ENCODE measurements at places on chromosomes 6 and 20. TPM values are rescaled to one million over a fixed set of nuclear protein-coding genes. Genes with fewer than 3 reads are reported as not detected.

Gene MRPS18A
- 28.9 TPM for total RNA-seq

Gene C6orf120
- 30.8 TPM for total RNA-seq

Gene OTOR
- not detected for total RNA-seq

Gene CRISP2
- total RNA-seq, result not detected

Gene IFT52
- 18.6 TPM for total RNA-seq

Gene TENT5A
- total RNA-seq, result 7.4 TPM

DNA sequence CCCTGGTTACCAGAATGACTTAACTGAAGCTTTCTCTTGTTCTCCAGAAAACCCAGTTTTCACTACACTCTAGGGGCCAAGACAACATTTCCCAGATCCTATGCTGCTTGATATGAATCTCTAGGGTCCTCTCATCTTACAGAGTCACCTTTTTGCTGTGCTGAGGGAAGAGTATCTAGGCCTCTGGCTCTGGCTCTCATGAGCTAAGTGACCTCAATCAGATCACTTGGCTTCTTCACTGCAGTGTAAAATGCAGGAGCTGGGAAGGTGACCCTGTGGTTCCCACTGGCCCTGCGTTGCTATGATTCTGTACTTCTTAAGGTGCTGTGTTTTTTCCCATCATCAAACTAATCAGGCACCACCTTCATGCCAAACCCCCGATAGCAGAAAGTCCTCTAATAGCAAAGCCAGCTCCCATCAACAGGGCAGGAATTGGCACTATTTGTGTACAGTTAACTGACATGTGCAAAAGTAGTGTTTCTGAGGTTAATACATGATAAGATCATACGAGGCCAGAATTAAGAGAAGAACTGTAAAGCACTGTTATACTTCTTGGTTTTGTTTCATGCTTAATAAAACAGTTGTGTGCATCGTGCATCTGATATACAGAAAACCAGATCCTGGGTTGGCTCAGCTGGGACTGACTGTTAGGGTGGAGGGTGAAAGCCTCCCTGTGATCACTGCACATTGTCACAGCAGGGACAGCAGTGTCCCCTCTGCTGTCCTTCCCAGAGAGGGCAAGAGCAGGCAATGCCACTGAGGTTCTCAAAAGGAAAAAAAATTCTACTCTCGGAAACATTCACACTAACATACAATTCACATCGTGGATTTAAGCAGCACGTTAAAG is 46.7 kb downstream of the CNKSR3 start:
- H3K4me1 ChIP-seq, result no peaks in the 10 kb centered on the region
- no peaks in the 10 kb centered on the region for H3K27me3 ChIP-seq
- DNase-seq, result no peak
- H3K4me3 ChIP-seq, result no peak overlapping the region

DNA sequence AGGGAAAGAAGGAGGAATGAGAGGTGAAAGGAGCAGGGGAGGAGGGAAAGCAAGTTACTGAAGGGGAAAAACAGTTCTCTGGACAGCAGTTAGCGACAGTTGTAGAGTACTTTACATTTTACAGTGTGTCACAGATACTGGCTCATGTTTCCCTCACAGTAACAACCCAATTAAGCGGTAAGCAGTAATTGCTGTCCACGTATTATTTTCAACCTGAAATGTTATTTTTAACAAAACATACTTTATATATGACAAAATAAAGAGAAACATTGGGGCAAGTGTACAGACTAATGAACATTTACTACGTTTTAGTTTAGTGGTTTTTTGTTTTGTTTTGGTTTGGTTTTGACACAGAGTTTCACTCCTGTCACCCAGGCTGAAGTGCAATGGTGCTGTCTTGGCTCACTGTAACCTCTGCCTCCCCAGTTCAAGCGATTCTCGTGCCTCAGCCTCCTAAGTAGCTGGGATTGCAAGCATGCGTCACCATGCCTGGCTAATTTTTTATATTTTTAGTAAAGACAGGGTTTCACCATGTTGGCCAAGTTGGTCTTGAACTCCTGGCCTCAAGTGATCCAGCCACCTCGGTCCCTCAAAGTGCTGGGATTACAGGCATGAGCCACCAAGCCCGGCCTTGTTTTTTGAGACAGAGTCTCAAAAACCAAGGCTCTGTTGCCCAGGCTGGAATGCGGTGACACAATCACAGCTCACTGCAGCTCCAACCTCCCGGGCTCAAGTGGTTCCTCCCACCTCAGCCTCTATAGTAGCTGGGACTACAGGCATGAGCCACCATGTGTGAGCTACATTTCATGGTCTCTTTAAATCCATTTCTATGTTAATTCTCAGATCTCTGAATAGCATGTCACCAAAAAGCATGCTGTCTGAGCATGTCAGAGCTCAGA is 22.6 kb upstream of the BTN3A2 start:
- H3K36me3 ChIP-seq, result no peaks in the 10 kb centered on the region
- peaks cover 6% of the 10 kb centered on the region for H3K4me1 ChIP-seq
- peak overlapping the region; percentile 72 for H3K4me3 ChIP-seq
- H3K27ac ChIP-seq, result peak overlapping the region; percentile 88
- H3K27me3 ChIP-seq, result no peaks in the 10 kb centered on the region
- DNase-seq, result no peak

- H3K4me1 ChIP-seq, result no peaks in the 10 kb centered on the region
- H3K27ac ChIP-seq, result no peak overlapping the region
- H3K36me3 ChIP-seq, result no peaks in the 10 kb centered on the region
- no peaks in the 10 kb centered on the region for H3K27me3 ChIP-seq
These were observed 123.5 kb downstream of the GRM4 start for GRCh38 chr6:34022250-34022872.

DNA sequence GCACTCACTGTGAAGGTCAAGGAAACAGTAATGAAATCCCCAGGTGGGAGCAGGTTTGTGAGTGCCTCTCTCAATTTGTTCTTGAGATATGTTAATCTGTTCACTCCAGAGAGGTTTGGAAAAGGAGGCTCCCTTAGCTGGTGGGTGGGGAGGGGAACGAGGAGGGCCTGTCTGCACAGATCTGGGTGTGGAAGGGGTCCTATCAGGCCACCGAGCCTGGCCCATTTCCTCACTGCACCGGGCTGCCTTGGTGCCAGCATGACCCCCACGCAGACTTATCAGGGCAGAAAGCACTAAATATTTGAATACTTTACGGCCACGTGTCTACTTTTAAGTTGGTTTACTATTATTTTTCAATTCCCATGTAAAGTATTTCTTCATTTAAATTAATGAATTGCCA is 8.3 kb downstream of the AGPAT4 start:
- peaks cover 3% of the 10 kb centered on the region for H3K4me1 ChIP-seq
- H3K27me3 ChIP-seq, result no peaks in the 10 kb centered on the region
- H3K27ac ChIP-seq, result no peak overlapping the region

- DNase-seq, result no peak
- H3K27me3 ChIP-seq, result no peaks in the 10 kb centered on the region
- H3K4me1 ChIP-seq, result peaks cover 62% of the 10 kb centered on the region
- H3K36me3 ChIP-seq, result peaks cover 43% of the 10 kb centered on the region
These were observed 125.5 kb downstream of the THEMIS start for GRCh38 chr6:127775371-127775770.

GRCh38 chr6:148848915-148849314 is 102.1 kb downstream of the UST start:
- DNase-seq, result no peak
- peaks cover 1% of the 10 kb centered on the region for H3K4me1 ChIP-seq
- H3K36me3 ChIP-seq, result no peaks in the 10 kb centered on the region
- no peak overlapping the region for H3K4me3 ChIP-seq
- H3K27ac ChIP-seq, result no peak overlapping the region

DNA sequence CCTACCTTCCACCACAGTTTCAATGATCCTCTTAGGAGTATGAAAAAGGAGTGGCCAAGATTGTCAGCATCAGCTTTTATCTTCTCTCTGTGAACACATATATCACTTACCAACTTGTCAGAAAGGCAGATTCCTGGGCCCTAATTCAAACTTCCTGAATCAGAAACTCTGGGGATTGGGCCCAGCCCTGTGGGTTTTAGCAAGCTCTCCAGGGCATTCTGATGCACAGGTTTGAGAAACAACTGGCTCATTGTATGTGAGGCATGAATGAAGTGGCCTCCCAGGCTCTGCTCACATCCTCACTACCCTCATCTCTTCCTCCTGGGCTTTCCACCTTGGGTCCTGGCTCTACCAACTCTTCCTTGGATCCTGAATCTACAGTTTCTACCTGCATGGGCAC is 13.2 kb upstream of the THBD start:
- no peak for DNase-seq
- H3K27me3 ChIP-seq, result peaks cover under 1% of the 10 kb centered on the region
- no peaks in the 10 kb centered on the region for H3K4me1 ChIP-seq

DNA sequence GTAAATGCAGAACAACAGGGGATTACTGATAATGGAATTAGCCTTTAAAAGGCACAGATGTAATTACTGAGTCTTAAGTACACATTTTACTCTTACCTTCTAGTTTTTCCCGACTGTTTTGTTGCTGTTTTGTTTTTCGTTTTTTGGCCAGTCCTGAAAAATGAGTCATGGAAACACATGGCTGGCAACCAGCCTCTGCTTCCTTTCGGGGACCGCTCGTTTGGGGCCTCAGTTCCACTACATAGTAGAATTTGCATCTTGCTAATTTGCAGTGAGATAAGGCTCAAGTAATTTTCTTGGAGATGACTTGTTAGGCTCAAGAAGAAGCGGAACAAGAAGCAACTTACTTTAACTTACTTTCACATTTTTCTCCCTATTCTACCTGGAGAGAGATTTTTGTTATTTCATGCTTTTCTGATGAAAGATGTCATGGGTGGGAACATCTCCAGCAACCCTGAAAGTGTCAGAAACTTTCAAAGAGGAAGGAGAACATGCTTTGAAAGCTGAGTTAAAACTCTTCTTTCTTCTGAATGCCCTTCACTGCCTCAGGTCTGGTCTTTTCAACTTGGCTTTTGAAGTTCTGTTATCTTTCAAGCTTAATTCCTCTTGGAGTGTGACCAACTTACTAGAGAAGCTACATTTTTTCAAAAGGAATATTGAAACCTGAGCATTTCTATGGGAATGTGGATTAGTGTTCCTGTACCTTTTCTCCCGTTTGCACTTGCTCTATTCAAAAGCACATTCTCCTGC is 71.5 kb upstream of the HDAC2 start:
- no peak for DNase-seq
- no peak overlapping the region for H3K27ac ChIP-seq
- no peaks in the 10 kb centered on the region for H3K4me1 ChIP-seq

- H3K4me1 ChIP-seq, result peaks cover 7% of the 10 kb centered on the region
- H3K4me3 ChIP-seq, result no peak overlapping the region
- DNase-seq, result no peak
- H3K27ac ChIP-seq, result no peak overlapping the region
These were observed 8.2 kb downstream of the RTN4IP1 start for GRCh38 chr6:106620931-106621672.

GRCh38 chr6:129852257-129852858 is 8.8 kb downstream of the TMEM244 start:
- no peaks in the 10 kb centered on the region for H3K4me1 ChIP-seq
- DNase-seq, result no peak
- H3K36me3 ChIP-seq, result no peaks in the 10 kb centered on the region
- peaks cover 2% of the 10 kb centered on the region for H3K27me3 ChIP-seq
- no peak overlapping the region for H3K4me3 ChIP-seq
- H3K27ac ChIP-seq, result no peak overlapping the region

DNA sequence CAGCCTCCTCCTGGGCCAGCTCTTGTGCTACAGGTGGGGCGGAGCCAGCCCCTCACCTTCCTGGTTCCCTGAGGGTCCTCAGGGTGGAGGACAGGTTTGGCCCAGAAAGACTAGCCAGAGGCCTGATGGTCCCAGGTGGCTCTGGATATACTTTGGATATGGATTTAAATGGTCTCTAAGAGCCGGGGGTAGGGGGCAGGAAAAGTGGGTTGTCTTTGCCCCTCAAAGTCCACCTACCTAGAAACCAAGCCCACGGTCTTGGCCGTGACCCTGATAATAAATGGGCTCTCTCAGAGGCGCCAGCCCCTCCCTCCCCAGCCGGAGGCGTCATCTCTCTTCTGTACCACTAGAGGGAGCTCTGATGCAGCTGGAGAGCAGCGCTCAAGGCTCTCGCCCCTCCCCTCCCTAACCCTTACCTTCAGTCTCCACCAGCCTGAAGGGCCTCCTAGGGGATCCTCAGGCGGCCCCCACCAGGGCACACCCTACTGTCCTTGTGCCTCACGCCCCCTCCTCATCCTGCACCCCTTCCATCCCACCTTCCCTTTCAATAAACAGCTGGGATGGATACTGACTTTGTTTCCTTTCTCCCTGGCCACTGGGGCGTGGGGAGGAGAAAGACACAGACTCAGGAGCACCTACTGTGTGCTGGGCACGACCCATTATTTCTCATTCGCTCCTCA is 7.5 kb downstream of the NRSN2 start:
- no peak overlapping the region for H3K27ac ChIP-seq
- no peaks in the 10 kb centered on the region for H3K36me3 ChIP-seq
- peaks cover 5% of the 10 kb centered on the region for H3K4me1 ChIP-seq
- peak; percentile 82 for DNase-seq
- H3K4me3 ChIP-seq, result no peak overlapping the region

GRCh38 chr6:143166247-143166695 is 105.6 kb downstream of the AIG1 start:
- no peak for DNase-seq
- H3K4me3 ChIP-seq, result no peak overlapping the region
- no peak overlapping the region for H3K27ac ChIP-seq
- peaks cover 24% of the 10 kb centered on the region for H3K36me3 ChIP-seq
- no peaks in the 10 kb centered on the region for H3K4me1 ChIP-seq

DNA sequence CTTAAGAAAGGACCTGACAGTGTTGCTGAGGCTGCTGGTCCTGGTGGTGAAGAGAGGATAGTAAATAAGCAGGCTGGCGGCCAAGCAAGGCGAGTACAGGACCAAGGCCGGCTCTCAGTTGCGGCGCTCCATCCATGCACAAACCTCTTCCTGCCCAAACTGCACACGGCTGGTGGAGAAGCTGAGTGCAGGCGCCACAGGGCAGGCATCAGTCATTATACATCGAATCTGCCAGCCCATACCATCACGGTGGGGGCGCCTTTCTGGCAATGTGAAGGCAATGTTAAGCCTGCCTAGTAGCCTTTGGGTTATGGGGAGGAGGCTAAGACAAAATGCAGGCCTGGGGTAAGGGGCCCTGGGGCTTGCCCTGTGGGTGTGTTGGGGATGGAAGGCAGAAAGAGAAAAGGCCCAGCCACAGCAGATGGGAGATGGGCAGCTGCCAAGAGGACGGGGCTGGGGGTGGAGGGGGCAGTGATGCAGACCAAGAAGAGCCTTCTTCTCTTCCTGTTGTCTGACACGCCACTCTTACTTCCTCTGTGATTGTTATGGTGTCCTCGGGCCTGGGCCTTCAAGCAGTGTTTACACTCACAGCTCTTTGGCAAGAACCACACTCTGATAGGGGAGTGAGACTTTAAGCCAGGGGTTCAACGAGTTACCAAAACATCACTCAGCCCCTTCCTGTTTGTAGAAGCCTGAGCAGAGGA is 20.3 kb upstream of the KCNK16 start:
- peaks cover 8% of the 10 kb centered on the region for H3K27me3 ChIP-seq
- H3K4me3 ChIP-seq, result no peak overlapping the region
- H3K4me1 ChIP-seq, result peaks cover 2% of the 10 kb centered on the region
- H3K36me3 ChIP-seq, result no peaks in the 10 kb centered on the region
- H3K27ac ChIP-seq, result no peak overlapping the region

GRCh38 chr20:35187584-35188190 is 15.8 kb downstream of the PROCR start:
- no peaks in the 10 kb centered on the region for H3K27me3 ChIP-seq
- H3K4me3 ChIP-seq, result no peak overlapping the region
- no peak for DNase-seq

- no peak for DNase-seq
- H3K36me3 ChIP-seq, result no peaks in the 10 kb centered on the region
- H3K4me3 ChIP-seq, result no peak overlapping the region
- no peak overlapping the region for H3K27ac ChIP-seq
- H3K27me3 ChIP-seq, result no peaks in the 10 kb centered on the region
- peaks cover 16% of the 10 kb centered on the region for H3K4me1 ChIP-seq
These were observed 4.4 kb upstream of the LMBRD1 start for GRCh38 chr6:69801225-69801624.

- no peaks in the 10 kb centered on the region for H3K27me3 ChIP-seq
- no peak for DNase-seq
- H3K36me3 ChIP-seq, result peaks cover 92% of the 10 kb centered on the region
- H3K27ac ChIP-seq, result peak overlapping the region; percentile 34
- peaks cover 30% of the 10 kb centered on the region for H3K4me1 ChIP-seq
These were observed 5.3 kb downstream of the IDH3B start for GRCh38 chr20:2658414-2659354.
